ENCODE measurements at places on chromosomes 12 and 14. TPM values are rescaled to one million over a fixed set of nuclear protein-coding genes. Genes with fewer than 3 reads are reported as not detected.

LRRC74A gene
- total RNA-seq = not detected

L2HGDH gene
- total RNA-seq = 9.9 TPM

GRIP1 gene
- 0.12 TPM for total RNA-seq

GRCh38 chr14:21191261-21191808 lies 35.5 kb upstream of the OR5AU1 start:
- no peak for DNase-seq

DNA sequence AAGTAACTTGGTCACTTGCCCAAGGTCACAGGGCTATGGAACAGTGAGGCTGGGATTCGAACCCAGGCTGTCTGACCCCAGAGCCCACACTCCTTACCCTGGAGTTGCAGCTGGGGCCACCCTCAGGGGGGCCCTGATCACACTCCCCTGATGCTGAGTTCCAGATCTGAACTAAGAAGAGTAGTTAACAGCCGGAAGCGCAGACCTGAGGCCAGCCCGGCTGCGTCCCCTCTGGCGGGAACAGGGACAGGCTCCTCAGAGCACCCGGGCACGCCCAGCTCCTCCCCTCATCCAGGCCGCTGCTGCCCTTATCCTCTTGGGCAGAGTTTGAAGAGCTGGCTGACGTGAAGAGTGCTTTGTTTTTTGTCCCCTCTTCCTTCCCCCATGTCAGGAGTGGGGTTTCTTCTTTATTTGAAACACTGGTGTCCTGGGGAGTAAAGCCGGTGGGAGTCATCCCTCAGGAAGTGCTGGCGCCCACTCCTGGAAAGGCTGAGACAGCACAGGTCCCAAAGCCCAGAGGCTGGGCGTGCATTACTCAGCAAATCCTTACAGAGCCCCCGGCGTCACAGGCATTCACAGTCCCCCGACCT lies 8.7 kb downstream of the PHB2 start:
- peak; percentile 71 for DNase-seq

- DNase-seq = peak; percentile 92
Measured at GRCh38 chr14:70856851-70857495, 47.7 kb upstream of the MAP3K9 start.

GRCh38 chr14:42654707-42655106 lies 1048.0 kb downstream of the LRFN5 start:
- no peak for DNase-seq

GRCh38 chr14:85762526-85762925 lies 232.6 kb downstream of the FLRT2 start:
- no peak for DNase-seq

GRCh38 chr12:123096182-123096581 lies 54.7 kb downstream of the PITPNM2 start:
- DNase-seq = peak; percentile 36

Measured in M059J (cell line).